GM06990 (cell line): ENCODE measurements at places on chromosomes 1 and 21.

GRCh38 chr21:44982558-44983250 lies 42.9 kb downstream of the SLX9 start:
- no peak for DNase-seq

DNA sequence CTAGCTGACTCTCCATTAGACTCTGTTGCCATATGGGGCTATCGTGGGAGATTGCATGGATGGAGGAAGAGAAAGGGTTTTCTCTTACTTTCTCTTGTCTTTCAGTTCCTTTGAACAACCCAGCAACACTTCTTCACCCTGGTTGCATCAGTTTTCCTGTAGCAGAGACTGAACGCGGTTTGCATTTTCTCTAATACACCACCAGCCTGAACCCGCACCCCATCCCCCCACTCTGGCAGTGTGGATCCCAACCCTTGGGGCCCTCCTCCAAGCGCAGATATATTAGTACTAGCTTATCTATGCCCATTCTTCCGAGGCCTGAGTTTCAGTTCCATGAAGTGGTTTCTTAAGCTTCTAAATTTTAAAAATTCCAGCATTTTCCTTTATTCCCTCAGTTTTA lies 12.6 kb downstream of the DR1 start:
- no peak for DNase-seq

GRCh38 chr1:227764019-227764391 lies 28.8 kb downstream of the SNAP47 start:
- DNase-seq, result no peak

- no peak for DNase-seq
These were observed 5.4 kb upstream of the SUMO3 start for GRCh38 chr21:44823179-44823660.

- peak; percentile 28 for DNase-seq
These were observed 42.8 kb downstream of the RTCA start for GRCh38 chr1:100308777-100309176.

- DNase-seq, result no peak
These were observed 5.4 kb downstream of the TRIM62 start for GRCh38 chr1:33176362-33176850.

DNA sequence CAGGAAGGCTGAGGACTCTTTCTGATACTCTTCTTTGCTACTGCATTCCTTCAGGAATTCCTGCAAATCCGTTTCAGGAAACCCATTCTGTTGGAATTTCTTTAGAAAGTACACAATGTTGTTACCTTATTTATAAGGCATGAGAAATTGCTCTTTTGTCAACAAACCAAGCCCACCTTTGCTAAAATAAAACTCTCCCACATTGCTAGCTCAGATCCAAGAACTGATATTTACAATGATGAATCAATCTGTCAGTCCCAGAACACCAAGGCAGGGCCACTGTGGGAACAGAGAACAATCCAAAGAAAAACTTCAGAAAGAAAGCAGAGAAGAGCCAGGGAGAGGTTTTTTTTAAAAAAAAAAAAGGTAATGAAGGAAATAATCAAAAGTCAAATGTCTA lies 36.6 kb upstream of the LPAR3 start:
- DNase-seq, result no peak

DNA sequence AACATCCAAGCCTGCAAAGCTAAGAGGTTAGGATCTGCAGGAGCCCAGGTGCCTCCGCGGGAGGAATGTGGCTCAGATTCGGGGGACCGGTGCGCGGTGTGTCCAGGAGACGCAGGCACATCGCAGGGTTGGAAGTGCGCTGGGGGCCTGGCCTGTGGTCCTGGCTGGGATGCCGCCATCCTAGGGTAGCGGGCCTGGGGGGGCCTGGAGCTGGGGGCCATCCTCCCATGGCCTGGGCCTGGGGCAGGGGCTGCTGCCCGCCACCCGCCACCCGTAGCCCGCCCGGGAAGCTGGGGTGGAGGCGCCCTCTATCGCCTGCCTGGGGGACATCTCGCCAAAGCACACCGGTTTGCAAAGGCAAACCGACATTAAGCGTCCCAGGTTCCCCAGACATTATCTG lies 170.6 kb upstream of the ARHGEF16 start:
- DNase-seq, result no peak

DNA sequence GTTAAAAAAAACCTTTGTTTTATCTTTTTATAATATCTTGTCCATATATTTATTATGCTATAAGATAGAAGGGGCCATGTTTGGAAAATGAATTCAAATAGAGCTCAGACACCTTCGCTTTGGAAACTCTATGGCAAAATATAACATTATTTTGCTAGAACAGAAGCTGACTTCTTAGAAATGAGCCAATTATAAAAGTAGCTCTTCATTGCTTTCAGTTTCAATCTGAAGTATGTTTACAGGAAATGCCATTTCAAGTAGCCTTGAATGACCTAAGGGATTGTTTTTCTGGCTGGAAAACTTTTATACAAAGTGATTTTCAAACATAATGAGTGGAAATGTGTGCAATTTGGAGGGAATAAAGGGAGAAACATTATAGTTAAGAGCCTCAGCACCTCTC lies 37.8 kb upstream of the GBP5 start:
- DNase-seq, result peak; percentile 8

DNA sequence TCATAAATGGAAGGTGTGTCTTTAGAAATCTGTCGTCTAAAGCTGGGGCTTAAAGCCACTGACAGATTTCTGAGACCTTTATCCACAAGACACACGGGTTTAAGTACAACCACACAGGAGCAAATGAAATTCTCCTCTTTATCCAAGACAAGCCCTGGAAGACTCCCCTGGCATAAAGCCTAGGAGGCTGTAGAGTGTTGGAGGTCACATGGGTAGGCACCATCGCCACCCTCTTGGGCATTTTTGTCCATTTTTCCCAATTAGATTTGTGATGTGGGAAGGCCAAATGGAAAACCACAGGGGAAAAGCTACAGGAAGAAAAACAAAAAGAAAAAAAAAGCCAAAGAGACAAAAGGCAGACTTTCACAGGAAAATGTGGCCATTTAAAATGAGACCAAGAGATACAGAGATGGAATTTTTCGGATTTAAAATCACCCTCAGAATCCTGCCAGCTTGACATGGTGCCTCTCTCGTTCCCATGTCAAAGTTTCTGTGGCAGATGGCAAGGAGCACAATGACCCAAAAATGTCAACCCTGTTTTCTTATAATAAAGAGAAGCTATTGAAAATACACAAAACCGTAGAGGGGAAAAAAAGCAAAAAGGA lies 91.9 kb downstream of the PLD5 start:
- no peak for DNase-seq

- no peak for DNase-seq
These were observed 66.5 kb upstream of the GADD45A start for GRCh38 chr1:67618285-67619018.

GRCh38 chr1:154142358-154142757 lies 12.5 kb downstream of the NUP210L start:
- DNase-seq, result no peak

DNA sequence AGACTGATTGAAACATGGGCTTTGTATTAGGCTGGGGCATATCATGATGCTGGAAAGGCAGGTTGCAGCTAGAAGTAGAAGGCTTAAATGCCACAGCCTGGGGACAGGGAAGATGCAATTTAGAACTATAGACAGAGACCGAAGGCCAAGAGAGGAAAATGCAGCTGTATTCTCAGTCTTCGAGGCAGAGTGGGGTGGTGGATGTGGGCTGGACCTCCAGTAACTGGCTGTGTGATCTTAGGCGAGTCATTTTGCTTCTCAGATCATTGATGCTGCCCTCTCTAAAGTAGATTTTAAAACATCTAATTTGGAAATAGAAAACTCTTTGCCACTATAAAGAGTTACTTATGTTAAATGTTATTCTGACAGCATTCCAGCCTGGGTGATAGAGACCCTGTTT lies 17.7 kb upstream of the SH2D2A start:
- no peak for DNase-seq

DNA sequence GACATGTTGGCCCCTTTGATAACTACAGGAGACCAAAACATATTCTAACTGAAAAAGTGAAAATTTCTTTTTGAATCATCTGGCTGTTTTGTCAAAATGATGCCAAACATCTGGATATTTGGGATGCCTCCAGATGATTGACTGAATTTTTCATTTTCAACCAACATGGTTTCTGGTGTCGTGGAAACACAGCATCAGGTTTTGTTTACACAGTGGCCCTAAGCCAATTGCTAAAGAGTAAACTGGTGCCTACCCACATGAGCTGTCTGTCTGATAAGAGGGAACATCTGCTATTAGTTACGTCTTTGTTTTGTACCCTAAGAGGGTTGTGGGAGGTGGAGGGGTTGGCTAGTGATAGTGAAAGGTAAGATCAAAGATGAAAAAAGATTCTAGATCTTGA lies 204.8 kb downstream of the KCNK2 start:
- DNase-seq, result no peak
